ENCODE measurements at places on chromosomes 7 and 10.
A peak's percentile ranks its signal among the peaks of the same experiment; 100 is the strongest.

GRCh38 chr10:31581741-31582323 lies 262.8 kb downstream of the ZEB1 start:
- DNase-seq, result no peak

DNA sequence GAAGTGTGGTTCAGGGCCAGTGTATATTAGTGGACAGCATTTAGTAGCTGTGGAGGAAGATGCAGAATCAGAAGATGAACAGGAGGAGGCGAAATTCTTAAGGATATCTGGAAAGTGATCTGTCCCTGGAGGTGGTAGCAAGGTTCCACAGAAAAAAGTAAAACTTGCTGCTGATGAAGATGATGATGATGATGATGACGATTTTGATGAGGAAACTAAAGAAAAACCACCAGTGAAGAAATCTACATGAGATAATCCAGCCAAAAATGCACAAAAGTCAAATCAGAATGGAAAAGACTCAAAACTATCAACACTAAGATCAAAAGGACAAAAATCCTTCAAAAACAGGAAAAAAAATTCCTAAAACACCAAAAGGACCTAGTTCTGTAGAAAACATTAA lies 26.3 kb downstream of the TM9SF3 start:
- DNase-seq, result no peak

- no peak for DNase-seq
These were observed 26.1 kb downstream of the GNAT3 start for GRCh38 chr7:80485721-80486120.

GRCh38 chr7:108736221-108736891 lies 166.7 kb downstream of the DNAJB9 start:
- no peak for DNase-seq

GRCh38 chr7:42170724-42171123 lies 66.3 kb downstream of the GLI3 start:
- DNase-seq, result no peak

DNA sequence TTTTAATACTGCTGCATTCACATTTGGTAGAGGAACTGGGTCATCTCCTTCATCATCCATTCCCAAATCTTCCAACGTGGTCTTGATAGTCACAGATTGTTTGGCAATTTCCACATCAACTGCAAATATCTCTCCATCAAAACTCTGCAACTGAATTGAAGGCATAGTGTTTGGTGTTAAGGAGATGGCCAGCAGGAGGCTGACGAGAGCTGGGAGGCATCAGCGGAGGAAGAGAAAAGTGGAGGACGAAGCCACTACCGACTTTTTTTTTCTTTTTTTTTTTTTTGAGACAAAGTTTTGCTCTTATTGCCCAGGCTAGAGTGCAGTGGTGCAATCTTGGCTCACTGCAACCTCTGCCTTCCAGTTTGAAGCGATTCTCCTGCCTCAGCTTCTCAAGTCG lies 205.0 kb upstream of the KCTD7 start:
- DNase-seq, result no peak

GRCh38 chr7:2568521-2569223 lies 9.9 kb downstream of the IQCE start:
- DNase-seq, result no peak

- no peak for DNase-seq
These were observed 108.0 kb downstream of the TWIST1 start for GRCh38 chr7:19009241-19009935.

DNA sequence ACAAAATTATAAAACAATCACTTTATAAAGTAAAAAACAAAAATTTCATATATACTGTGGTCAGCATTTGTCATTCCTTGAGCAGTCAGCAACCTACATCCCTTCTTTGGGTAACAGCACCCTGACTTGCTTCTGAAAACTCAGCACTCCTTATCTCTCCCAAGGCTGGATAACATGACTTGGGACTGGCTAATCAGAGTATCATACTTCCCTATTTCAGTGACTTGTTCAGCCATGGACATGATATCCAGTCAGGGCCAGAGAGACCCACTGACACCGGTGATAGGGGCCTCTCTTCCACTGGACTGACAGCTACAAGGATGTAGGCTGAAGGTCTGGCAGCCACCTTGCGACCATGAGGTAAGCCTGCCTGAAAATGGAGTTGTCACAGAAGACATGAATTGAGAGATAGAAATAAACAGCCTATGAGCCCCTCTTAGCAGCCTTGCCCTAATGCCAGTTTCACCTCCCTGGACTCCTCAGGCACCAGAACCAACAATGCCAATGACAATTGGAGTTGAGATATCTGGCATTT lies 84.4 kb upstream of the NEBL start:
- DNase-seq, result no peak

DNA sequence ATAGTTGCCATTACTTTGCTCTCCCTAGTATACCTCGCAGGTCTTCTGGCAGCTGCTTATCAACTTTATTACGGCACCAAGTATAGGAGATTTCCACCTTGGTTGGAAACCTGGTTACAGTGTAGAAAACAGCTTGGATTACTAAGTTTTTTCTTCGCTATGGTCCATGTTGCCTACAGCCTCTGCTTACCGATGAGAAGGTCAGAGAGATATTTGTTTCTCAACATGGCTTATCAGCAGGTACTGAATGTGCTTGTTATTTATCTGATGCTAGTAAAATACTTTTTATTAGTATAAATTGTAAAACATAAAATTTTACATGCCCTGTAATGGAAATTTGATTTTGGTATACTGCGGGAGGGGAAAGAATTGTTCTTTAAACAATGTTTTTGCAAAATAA lies 15.7 kb downstream of the STEAP2 start:
- DNase-seq, result no peak

DNA sequence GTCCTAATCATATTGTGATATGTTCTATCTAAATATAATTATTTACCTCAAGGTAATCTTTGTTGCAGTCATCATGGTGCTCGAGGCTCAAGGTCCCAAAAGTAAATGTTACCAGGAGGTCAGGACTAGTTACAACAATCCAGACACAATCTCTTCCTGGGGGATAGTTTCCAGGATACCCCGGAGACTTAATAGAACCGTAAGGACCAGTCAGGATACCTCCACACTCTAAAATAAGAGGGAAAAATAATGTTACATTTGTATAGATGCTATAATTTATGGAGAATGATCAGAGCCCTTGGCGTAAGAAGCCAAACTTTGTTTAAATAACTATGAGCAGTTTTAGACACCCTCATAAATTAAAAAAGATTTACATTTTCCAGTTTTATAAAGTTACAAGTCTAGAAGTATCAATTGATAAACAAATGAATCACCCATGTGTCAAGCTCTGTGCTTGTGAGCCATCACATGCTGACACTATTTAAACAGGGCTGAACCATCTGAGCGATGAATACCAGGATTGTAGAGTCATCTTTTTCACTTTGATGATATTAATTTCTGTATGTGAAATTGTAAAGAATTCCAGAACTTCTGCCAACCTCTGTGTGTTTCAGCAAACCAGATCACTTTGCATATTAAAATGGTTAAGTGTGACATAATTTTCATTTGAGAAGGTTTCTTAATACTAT lies 41.3 kb downstream of the CUBN start:
- no peak for DNase-seq

- DNase-seq, result peak; percentile 18
These were observed 6.0 kb upstream of the MNX1 start for GRCh38 chr7:157016352-157017041.

- no peak for DNase-seq
These were observed 284.3 kb upstream of the KAT6B start for GRCh38 chr10:74542077-74542476.

GRCh38 chr7:135995748-135996147 lies 18.6 kb upstream of the MTPN start:
- no peak for DNase-seq

DNA sequence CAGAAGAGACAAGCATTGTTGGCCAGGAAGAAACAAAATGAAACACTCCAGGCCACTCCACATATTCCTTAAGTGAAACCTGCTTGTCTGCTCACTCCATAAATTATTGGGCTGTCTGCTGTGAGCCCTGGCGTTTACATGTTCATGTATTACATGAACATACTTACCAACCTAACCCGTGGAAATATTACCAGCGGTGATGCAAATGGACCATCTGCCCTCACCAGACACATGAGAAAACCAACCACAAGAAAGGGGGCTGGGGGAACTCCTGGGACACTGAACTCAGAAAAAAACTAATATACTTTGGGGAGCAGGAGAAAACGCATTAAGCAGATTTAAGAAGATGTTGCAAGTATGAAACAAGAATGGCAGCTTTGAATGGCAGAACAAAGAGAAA lies 731.2 kb upstream of the IGFBP3 start:
- no peak for DNase-seq

- DNase-seq, result no peak
These were observed 153.1 kb downstream of the TPK1 start for GRCh38 chr7:144682581-144683280.

- DNase-seq, result peak; percentile 10
These were observed 744 bp downstream of the PPRC1 start for GRCh38 chr10:102133373-102134195.

- DNase-seq, result no peak
These were observed 1.5 kb upstream of the GRM8 start for GRCh38 chr7:127254163-127254684.

DNA sequence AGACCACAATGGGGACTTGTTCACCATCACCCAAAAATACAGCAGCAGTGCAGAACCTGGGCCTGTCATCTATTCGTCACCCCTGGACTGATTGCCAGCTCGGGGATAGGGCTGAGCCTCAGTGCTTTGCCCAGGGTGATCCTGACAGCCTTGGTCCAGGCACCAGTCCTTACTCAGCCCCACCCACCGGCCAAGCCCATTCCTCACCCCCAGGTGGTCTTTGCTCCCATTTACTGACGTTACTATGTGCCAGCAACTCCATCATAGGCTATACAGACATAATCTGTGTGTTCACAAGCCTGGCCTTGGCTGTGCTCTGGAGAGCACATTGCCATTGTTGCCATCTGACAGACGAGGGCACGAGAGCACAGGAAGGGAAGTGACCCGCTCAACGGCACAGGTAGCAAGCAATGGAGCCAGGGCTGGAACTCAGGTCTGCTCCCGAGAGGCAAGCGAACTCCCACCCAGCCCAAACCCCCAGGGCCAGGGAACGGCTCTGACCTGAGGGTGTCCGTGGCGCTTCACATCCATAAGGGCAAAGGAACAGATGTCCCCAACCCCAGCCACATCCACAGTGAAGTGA lies 6.8 kb downstream of the ATG9B start:
- no peak for DNase-seq

DNA sequence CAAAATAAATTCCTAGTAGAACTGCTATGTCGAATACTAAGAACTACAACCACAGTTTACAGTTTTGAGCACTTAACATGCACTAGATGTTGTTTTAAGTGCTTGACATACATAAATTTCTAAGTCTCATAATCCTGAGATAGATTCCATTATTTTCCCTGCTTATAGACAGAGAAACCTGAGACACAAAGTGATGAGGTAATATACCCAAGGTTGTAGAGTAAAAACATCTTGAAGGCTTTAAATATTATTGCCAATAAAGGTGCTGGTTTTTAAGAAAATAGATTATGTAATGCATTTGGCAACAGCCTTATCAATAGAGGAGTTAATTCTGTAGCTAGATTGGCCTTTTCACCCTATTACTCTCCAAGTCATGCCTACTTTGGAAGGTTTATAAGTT lies 48.2 kb downstream of the PLEKHA8 start:
- no peak for DNase-seq

DNA sequence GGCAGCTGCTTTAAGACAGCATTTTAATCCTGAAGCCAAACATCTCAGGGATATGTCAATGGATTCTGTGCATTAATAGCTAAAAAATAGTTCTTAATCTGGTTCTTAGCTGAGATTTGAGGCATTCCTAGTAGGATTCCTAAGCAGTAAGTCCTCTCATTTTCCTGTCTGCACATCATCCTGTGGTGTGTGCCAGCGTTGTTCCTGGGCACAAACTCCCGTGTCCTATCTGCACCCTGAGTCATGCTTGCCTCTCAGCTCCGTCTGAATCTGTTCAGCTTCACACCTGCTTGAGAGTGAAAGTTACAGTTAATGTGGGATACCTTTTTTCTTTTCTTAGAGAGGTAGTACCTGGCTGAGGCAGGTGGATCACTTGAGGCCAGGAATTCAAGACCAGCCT lies 19.5 kb downstream of the BAG3 start:
- no peak for DNase-seq

- DNase-seq, result no peak
These were observed 11.3 kb upstream of the SAMD9L start for GRCh38 chr7:93159490-93159889.

GRCh38 chr7:1708596-1709251 lies 38.6 kb downstream of the ELFN1 start:
- DNase-seq, result no peak

- peak; percentile 77 for DNase-seq
These were observed 17.5 kb downstream of the ACTA2 start for GRCh38 chr10:88934900-88935672.

DNA sequence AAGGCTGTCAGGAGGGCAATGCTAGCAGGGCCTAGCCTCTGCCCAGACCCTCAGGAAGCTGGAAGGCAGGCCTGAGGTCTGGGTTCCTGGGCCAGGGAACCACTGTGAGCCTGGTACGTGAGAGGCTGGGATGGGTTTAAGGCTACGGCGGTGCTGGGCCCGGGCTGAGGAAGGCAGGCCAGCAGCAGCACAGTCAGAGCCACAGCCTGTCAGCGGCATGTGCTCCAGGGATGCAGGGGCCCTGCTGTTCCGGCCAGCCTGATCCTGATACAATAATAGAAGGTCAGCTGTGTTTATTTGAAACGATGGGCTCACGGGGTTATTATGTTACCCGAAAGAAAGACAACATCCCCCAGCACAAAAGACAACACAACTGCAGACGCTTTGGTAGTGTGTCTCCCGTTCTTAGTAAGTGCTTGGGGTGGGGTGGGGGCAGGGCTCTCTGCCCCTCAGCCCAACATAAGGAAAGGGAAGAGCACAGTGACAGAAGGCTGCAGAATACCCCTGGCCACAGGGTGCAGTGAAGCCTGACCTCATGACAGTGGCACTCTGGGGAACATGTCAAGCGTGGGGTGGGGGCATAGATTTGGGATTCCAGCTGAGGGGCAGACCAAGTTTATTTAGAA lies 95.0 kb downstream of the COL13A1 start:
- no peak for DNase-seq

DNA sequence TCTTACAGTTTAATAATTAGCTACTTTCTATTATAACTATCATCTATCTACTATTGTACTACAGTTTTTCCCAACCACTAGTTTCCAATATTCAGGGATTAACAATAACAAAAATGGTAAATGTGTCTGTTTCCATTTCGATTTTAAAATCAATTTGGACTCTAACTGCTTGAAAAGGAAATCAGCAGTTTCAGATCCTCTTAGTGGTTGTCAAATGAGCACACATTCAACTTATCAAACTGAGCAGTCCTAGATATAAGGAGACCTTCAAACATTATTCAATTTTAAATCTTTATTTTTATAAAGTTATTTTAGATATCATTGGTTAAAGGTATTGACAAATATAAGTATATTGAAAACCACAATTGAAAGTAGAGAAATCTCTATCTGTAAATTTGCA lies 46.8 kb upstream of the CD36 start:
- DNase-seq, result no peak

GRCh38 chr7:141484907-141485306 lies 66.3 kb upstream of the AGK start:
- DNase-seq, result no peak
